ENCODE measurements at places on chromosomes 2 and 18.

DNA sequence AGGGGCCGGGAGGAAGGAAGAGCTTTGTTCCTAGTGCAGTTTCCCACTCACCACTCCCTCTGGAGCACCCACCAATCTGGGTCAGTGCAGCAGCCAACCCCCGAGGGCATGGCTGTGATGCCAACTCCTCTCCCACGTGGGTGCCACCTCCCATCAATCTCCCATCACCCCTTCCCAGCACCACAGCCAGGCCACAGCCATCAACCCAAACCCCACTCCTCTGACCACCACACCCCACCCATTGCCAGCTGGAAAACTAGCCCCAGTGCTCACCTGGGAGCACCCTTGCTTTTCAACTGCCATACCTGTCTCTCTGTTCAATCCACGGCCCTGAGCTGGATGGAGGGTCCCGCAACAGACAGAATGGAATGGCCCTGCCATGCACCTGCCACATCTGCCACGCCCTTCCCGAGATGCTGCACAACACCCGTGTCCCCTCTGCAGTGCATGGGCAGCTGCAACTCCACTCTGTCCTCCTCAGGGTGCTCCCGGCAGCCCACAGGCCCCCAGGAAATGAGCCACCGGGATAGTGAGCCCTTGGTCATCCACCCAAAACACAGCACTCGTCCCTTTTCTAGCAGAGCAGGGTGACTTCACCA, 112.4 kb upstream of the ID2 start:
- H3K27ac ChIP-seq: no peak overlapping the region
- no peaks in the 10 kb centered on the region for H3K36me3 ChIP-seq
- peaks cover 3% of the 10 kb centered on the region for H3K4me1 ChIP-seq
- no peaks in the 10 kb centered on the region for H3K27me3 ChIP-seq
- no peak overlapping the region for H3K4me3 ChIP-seq
- peak; percentile 15 for DNase-seq

DNA sequence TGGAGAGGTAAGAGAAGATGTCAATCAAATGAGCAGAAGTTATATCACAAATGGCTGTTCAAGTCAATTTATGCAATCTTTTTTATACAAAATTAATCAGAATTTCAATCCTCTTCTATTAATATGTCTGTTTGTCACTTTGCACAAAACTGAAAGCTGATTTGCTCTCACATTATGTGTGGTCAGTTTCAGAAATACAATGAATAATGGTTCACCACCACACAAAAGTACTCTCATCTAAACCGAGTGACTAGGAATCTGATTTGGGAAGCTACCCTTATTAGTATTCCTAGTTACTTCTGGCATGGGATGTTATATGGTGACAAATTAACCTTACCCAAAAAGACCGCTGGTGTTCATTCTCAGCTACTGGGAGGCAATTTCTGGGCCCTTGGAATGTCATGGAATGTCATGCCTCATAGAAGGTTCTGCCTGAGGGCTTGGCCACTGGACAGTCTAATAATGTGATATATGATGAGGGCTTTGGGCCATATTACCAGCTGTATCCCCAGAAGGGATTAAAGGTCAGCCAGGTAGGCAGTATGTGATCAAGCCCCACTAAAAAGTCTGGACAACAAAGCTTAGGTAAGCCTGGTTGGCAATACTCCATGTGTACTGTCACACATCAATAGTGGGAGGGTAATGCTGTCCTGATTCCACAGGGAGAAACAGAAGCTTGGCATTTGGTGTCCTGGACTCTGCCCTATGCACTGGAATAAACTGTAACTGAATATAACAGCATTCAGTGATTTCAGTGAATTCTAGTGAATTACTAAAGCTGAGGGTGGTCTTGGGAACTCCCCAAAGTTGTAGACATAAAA, 113.2 kb downstream of the PIGN start:
- H3K4me1 ChIP-seq: no peaks in the 10 kb centered on the region
- no peak overlapping the region for H3K27ac ChIP-seq
- no peak overlapping the region for H3K4me3 ChIP-seq
- DNase-seq: no peak

DNA sequence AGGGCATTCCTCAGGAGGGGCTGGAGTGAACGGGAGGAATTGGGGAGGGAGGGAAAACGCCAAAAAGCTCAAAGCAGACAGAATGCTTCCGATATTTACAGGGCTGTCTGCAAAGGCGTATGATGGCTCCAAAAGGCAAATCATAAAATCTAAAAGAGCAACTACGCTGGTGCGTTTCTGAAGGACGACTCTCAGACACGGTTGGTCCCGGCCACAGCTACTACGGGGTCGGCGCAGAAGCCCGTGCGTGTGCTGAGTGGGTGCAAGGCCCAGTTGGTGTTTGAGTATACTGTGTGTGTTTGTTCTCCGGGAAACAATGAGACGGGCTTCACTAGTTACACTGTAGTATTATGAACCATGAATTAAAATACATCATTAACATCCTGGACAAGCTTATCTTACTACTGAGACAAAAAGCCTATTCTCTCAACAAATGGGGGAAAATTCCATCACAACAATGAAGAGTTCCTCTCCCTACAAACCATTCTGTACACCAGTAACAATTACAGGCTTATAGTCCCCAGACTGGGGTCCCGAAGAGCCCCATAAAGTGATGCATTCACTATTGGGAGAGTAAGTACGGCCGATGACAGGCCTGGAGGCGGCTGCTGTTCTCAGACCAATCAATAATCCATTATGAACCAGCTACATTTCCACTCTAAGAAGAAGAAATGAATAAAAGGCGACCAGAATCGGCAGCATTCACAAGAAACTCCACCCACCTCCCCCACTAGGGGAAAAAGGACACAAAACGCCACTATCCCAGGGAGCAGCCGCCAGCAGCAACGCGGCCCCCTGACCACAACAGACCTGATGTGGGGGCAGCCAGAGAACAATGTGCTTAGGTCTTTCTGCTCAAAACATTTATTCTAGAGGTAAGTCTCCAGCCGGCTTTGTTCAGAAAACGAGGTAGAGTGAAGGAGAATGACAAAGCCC, 43.4 kb downstream of the ZNF516 start:
- no peak overlapping the region for H3K27ac ChIP-seq
- H3K36me3 ChIP-seq: no peaks in the 10 kb centered on the region
- H3K27me3 ChIP-seq: peaks cover 38% of the 10 kb centered on the region
- H3K4me1 ChIP-seq: peaks cover 12% of the 10 kb centered on the region
- H3K4me3 ChIP-seq: peak overlapping the region; percentile 67
- no peak for DNase-seq

GRCh38 chr2:217681791-217682190, 321.0 kb downstream of the TNS1 start:
- no peak overlapping the region for H3K27ac ChIP-seq
- no peaks in the 10 kb centered on the region for H3K4me1 ChIP-seq

- DNase-seq: no peak
- no peak overlapping the region for H3K27ac ChIP-seq
- no peaks in the 10 kb centered on the region for H3K4me1 ChIP-seq
- no peak overlapping the region for H3K4me3 ChIP-seq
Measured at GRCh38 chr2:216540920-216541319, 42.3 kb downstream of the RPL37A start.

- H3K4me3 ChIP-seq: no peak overlapping the region
- no peaks in the 10 kb centered on the region for H3K4me1 ChIP-seq
- H3K27me3 ChIP-seq: peaks cover 3% of the 10 kb centered on the region
- no peak for DNase-seq
Measured at GRCh38 chr2:16204886-16205620, 264.7 kb downstream of the MYCN start.

- H3K36me3 ChIP-seq: no peaks in the 10 kb centered on the region
- no peak overlapping the region for H3K27ac ChIP-seq
- H3K4me1 ChIP-seq: no peaks in the 10 kb centered on the region
- DNase-seq: no peak
Measured at GRCh38 chr2:118374974-118375755, 286.9 kb downstream of the INSIG2 start.

DNA sequence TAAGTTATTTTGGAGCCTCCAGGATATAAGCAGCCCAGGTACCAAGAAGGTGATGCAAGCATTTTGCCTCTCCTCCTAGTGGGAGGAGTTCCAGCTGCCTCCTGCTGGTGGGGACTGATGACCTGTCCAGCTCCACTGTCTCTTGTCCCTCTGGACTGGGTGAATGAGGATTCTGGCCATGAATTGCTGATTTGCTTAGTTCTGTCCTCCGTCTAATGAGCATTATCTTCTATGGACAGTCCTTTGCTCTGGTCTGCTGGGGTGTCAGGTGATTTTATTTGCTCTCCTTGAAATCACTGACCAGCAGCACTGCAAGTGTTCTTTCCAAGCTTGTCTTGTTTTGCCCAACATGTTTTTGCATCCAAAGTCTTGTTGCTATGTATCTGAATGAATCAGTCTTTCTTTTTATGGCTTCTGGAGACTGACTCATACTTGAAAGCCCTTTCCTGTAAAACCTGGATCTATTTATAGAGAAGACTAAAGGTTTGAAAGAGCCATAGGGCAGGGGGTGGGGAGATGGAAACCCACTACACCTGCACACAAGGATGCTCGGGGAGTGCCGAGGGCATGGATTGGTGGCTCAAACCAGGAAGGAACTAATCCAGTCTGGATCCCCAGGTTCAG, 40.5 kb upstream of the EFHD1 start:
- no peaks in the 10 kb centered on the region for H3K27me3 ChIP-seq
- no peak overlapping the region for H3K4me3 ChIP-seq
- no peak overlapping the region for H3K27ac ChIP-seq
- no peak for DNase-seq
- H3K36me3 ChIP-seq: no peaks in the 10 kb centered on the region
- H3K4me1 ChIP-seq: peaks cover 11% of the 10 kb centered on the region

DNA sequence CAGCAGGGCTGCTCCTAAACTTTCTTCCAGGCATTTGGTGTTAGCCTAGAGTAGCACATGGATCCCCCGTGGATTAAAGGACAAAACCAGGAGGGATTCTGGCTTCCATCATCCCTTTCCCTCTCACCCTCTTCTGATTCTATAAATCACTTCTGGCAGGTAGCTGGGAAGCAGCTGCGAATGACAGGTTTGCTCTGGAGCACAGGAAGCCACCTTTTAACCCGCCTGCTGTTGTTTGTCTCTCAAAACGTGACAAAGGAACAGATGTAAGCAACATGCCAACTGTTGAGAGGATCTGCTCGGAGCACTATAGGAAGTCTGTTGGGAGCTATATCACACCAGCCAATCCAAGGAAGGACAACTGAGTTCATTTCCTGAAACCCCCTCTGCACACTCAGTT, 101.9 kb downstream of the ACTR2 start:
- H3K27ac ChIP-seq: no peak overlapping the region
- no peak overlapping the region for H3K4me3 ChIP-seq
- H3K4me1 ChIP-seq: no peaks in the 10 kb centered on the region
- DNase-seq: no peak
- H3K36me3 ChIP-seq: peaks cover 9% of the 10 kb centered on the region

- no peak for DNase-seq
- no peak overlapping the region for H3K4me3 ChIP-seq
- H3K36me3 ChIP-seq: peaks cover 3% of the 10 kb centered on the region
Measured at GRCh38 chr2:20617081-20617575, 33.8 kb downstream of the HS1BP3 start.

DNA sequence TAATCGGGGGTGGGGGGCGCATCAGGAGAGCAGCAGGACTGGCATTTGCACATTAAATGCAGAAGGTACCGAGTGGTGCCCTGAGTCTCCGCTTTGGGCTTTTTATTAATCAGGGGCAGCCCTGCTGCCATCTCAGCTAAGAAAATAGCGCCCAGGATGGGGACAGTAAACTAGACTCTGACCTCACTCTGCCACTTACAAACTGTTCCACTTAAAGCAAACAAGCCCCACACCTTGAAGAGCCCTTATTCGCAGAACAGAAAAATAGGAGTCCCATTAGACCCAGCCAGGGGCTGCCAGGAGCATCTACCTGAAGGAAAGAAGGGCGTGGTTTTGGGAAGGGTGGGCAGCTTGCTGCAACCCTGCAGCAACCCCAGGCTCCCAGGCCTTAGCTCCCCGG, 165.3 kb downstream of the TNS1 start:
- no peak overlapping the region for H3K27ac ChIP-seq
- H3K4me3 ChIP-seq: no peak overlapping the region
- H3K4me1 ChIP-seq: no peaks in the 10 kb centered on the region

DNA sequence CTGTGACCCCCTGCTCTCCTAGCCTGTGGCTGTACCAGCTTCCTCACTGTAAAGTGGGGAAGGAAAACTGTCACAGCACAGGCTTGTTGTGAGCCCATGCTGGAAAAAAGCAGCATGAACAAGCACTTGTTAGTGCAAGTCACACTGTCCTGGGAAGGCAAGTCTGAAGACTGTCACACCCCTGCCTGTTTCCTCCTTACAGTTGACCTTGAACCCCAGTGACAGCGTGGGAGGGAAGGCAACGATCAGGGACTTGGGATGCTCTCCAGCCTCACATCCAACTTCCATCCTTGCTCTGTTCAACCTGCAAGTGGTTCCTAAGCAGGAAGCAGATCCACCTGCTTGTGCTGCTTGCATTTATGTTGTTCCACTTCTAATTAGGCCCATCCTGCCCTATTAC, 311.3 kb upstream of the KLHL29 start:
- no peak for DNase-seq
- no peak overlapping the region for H3K4me3 ChIP-seq
- H3K4me1 ChIP-seq: no peaks in the 10 kb centered on the region
- no peaks in the 10 kb centered on the region for H3K36me3 ChIP-seq
- H3K27ac ChIP-seq: no peak overlapping the region
- H3K27me3 ChIP-seq: no peaks in the 10 kb centered on the region

- H3K27me3 ChIP-seq: no peaks in the 10 kb centered on the region
- H3K4me3 ChIP-seq: no peak overlapping the region
- peaks cover 5% of the 10 kb centered on the region for H3K36me3 ChIP-seq
- DNase-seq: no peak
- H3K27ac ChIP-seq: no peak overlapping the region
- H3K4me1 ChIP-seq: peaks cover 6% of the 10 kb centered on the region
Measured at GRCh38 chr2:156466739-156467405, 30.7 kb downstream of the GPD2 start.

GRCh38 chr2:36079793-36080192, 275.8 kb upstream of the CRIM1 start:
- no peak overlapping the region for H3K27ac ChIP-seq
- peaks cover 14% of the 10 kb centered on the region for H3K27me3 ChIP-seq
- H3K4me3 ChIP-seq: no peak overlapping the region
- H3K36me3 ChIP-seq: no peaks in the 10 kb centered on the region
- H3K4me1 ChIP-seq: no peaks in the 10 kb centered on the region
